ENCODE measurements at places on chromosomes 1 and 21. TPM values are rescaled to one million over a fixed set of nuclear protein-coding genes. Genes with fewer than 3 reads are reported as not detected.

The FOXD3 gene
- not detected for total RNA-seq

The DPH5 gene
- total RNA-seq = 50.3 TPM

The PTGFR gene
- not detected for total RNA-seq

The ATP5PO gene
- 198 TPM for total RNA-seq

The ADGRL4 gene
- total RNA-seq = not detected

Measured in activated naive CD4-positive, alpha-beta T cell treated with anti-CD3 and anti-CD28 coated beads, Interleukin-2, amount 10 ng/mL, durations not matched to agents 5 hours and 36 hours (primary cell).